ENCODE measurements at places on chromosomes 11 and 22.

GRCh38 chr22:29431986-29432385, 6.4 kb upstream of the RFPL1 start:
- DNase-seq: no peak

- DNase-seq: no peak
These were observed 9.4 kb downstream of the FHIP1B start for GRCh38 chr11:6225024-6225423.

GRCh38 chr11:75740681-75741080, 23.0 kb downstream of the MOGAT2 start:
- no peak for DNase-seq

GRCh38 chr11:70618431-70619101, 220.2 kb downstream of the CTTN start:
- no peak for DNase-seq

- no peak for DNase-seq
These were observed 27.1 kb downstream of the RNF121 start for GRCh38 chr11:71955898-71956456.

DNA sequence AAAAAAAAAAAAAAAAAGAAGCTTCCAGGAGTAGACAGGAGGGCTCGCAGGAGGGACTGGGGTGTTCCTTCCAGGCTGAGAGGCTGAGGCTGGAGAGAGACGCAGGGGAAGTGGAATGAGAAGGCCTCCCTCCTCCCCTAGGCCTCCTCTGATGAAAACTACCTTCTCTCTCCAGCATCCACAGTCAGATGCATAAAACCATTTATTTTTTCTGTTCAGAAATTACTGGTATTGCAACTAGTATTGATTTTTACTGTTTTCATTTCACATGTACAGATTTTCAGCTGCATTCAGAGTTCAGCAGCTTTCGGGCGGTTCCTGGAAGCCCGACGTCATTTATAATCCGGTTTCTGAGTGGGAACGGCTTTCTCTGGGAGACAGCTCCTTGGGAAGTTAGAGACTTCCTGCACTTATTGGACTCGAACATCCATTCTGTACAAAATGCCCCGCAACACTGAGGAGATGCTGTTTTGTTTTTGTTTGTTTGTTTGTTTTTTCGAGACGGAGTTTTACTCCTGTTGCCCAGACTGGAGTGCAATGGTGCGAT, 6.9 kb upstream of the NFAM1 start:
- no peak for DNase-seq

- no peak for DNase-seq
These were observed 57.4 kb upstream of the NUP160 start for GRCh38 chr11:47905358-47906059.

- no peak for DNase-seq
These were observed 558.1 kb downstream of the ETS1 start for GRCh38 chr11:128029219-128029722.

- DNase-seq: no peak
These were observed 171.8 kb downstream of the DSCAML1 start for GRCh38 chr11:117625237-117625636.

- DNase-seq: peak; percentile 20
These were observed 1.5 kb downstream of the IGSF9B start for GRCh38 chr11:133955081-133955891.

DNA sequence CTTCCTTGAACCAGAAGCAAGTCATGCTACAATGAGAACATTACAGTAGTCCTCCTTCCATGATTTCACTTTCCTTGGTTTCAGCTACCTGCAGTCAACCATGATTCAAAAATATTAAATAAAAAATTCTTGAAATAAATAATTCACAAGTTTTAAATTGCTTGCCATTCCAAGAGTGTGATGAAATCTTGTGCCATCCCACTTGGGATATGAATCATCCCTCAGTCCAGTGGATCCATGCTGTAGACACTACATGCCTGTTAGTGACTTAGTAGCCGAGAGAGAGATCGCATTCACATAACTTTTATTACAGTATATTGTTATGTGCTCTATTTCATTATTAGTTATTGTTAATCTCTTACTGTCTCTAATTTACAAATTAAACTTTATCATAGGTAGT, 6.0 kb downstream of the HOATZ start:
- no peak for DNase-seq

- no peak for DNase-seq
These were observed 10.5 kb upstream of the PATL1 start for GRCh38 chr11:59679347-59679746.

DNA sequence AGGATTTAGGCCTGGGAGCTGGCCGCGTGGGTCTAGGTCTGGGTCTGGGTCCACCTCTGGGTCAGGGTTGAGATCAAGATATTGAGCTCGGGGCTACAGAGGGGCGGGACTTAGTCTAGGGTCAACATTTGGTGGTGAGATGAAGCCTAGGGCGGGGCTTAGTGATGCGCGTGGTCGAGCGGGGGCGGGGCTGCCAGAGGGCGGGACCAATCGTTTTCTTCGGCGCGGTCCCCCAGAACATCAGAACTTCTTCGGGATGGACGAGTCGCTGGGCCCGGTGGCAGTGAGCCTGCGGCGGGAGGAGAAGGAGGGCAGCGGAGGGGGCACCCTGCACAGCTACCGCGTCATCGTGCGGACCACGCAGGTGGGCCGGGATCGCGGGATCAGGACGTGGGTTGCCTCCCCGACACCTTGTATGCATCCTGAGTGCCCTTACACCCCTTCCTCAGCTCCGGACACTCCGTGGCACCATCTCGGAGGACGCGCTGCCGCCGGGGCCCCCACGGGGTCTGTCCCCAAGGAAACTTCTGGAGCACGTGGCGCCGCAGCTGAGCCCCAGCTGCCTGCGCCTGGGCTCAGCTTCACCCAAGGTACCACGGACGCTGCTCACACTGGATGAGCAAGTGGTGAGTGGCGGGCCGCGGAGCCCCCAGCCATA, 4.2 kb downstream of the SIPA1 start:
- DNase-seq: no peak

GRCh38 chr22:46116491-46116958, 33.8 kb upstream of the PPARA start:
- peak; percentile 58 for DNase-seq

- DNase-seq: no peak
These were observed 10.0 kb downstream of the RPL3 start for GRCh38 chr22:39309364-39309861.

DNA sequence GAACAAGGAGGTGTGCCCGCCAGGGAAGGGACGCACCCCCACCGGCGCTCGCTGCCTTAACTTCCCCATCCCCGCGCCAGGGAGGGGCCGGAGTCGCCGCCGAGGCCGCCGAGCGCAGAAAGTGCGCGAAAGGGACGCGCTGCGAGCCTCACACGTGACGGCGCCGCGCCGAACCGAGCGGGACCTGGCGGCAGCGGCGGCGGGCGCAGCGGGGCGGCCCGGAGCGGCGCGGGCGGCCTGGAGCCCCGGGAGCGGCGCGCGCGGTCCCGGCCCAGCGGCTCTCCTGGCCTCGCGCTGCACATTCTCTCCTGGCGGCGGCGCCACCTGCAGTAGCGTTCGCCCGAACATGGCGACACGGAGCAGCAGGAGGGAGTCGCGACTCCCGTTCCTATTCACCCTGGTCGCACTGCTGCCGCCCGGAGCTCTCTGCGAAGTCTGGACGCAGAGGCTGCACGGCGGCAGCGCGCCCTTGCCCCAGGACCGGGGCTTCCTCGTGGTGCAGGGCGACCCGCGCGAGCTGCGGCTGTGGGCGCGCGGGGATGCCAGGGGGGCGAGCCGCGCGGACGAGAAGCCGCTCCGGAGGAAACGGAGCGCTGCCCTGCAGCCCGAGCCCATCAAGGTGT, at the start of gene SORL1:
SORL1 (plus strand) TSS at position 329 of the 623 bp plus-strand sequence; CDS start at position 347, 18 bp downstream.
- peak; percentile 54 for DNase-seq

GRCh38 chr11:118436639-118437207, 431 bp downstream of the KMT2A start:
- DNase-seq: peak; percentile 69

DNA sequence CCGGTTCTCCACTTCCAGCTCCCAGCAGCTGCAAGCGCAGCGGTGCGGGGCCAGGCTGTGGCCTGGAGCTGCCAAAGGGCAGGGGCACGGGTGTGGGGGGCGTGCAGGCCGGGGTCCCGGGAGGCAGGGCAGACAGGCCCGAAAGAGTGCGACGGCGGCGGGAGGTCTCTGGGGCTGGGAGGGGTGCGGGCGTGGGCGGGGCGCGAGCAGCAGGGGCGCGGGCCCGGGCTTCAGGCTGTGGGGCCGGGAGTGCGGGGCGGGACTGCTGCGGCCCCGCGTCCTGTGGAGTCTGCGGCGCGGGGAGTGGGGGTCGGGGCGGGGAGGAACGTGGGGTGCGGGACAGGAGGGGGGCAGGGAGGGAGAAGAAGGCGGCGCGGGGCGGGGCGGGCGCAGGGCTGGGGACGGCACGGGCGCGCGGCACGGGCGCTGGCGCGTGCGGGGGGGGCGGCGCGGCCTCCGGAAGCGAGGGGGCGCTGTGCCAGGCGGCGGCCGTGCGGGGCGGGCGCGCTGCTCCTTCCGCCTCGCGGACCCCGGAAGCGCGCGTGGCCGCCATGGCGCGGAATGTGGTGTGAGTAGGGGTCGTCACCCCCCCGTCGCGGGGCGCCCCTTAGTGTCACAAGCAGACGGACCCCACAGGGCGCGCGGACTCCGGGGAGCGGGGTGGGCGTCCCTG, at the start of gene MRPL23:
MRPL23 (plus strand) TSS at position 521 of the 673 bp plus-strand sequence; CDS start at position 552, 31 bp downstream.
- DNase-seq: no peak

DNA sequence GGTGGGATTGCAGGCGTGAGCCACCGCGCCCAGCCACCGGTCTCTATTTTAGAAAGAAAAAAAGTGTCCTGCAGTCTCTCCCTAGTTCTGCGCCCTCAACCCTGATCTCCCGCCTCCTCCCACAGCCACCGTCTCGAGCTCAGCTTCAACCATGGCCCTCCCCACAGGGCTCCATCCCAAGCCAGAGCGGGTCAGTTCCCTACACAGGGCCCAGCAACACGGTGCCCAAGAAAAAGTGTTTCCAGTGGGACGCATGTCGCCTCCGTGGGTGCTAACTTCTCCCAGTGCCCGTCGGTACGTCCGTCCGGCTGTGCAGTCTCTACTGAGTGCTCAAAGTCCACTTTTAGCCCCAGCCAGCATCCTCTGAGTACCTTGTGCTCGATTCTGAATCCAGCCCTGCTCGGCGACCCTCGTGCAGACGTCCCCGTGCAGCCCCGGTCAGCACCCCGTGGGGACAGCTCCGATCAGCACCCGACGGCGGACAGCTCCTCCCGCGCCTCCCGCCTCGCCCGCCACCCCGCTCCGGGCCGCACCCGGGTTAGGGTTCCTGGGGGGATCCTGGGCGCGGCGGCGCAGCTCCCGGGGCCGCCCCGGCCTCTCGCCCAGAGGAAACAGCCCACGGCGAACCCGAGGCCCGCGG, 657 bp upstream of the MAPK8IP2 start:
- peak; percentile 24 for DNase-seq

GRCh38 chr11:108538022-108538424, 39.8 kb upstream of the POGLUT3 start:
- no peak for DNase-seq

- DNase-seq: no peak
These were observed 66.9 kb downstream of the NFAM1 start for GRCh38 chr22:42365111-42365865.

DNA sequence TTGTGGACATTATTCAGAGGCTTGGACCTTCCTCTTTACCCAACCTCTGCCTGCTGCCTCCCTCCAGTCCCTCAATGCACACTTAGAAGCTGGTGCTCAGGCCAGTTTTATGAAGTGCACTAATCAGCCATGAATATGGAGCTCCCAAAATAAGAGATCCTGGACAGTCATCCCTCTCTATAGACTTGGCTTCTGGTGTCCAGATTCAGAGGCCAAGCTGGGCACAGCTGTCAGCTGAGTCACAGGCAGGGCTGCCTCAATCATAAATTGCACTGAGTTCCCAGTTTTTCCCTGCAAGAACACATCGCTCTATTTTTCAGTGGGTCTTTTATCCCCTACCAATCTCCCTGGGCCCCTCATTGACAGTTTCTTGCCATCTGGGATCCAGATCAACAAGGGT, 161.7 kb upstream of the CADM1 start:
- DNase-seq: no peak

DNA sequence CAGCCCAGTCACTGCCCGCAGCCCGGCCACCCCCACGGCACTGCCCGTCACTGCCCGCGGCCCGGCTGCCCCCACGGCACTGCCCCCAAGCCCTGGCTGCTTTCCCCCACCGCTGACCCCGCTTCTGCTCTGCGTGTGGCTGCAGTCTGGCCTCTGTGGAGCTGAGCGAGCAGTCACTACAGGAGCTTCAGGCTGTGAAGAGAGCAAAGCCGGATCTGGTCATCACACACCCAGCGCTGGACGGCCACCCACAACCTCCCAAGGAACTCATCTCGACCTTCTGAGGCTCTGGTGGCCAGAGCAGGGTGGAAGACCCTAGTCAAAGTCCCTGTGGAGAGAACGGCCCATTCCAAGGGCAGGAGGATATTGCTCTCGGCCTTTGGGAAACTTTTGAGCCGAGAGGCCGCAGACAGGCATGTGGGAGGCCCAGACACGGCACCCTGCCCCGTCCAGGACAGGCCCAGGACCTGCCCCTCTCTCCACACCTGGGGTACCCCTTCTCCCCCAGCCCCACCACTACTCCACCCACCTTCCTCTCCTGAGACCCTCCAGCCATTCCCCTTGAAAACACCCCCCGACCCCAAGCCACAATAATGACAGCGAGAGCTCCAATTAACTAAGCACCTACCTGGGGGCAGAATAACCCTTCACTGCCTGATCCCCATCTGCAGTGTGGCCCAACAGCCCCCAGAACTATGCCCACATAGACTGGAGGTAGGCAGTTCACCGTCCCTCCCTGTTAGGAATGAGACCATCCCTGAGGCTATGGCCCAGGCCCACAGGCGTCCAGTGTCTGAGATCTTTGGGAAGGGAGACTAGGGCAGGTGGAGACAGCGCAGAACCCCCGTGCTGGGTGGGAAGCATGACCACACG, 3.7 kb upstream of the PGGHG start:
- no peak for DNase-seq

DNA sequence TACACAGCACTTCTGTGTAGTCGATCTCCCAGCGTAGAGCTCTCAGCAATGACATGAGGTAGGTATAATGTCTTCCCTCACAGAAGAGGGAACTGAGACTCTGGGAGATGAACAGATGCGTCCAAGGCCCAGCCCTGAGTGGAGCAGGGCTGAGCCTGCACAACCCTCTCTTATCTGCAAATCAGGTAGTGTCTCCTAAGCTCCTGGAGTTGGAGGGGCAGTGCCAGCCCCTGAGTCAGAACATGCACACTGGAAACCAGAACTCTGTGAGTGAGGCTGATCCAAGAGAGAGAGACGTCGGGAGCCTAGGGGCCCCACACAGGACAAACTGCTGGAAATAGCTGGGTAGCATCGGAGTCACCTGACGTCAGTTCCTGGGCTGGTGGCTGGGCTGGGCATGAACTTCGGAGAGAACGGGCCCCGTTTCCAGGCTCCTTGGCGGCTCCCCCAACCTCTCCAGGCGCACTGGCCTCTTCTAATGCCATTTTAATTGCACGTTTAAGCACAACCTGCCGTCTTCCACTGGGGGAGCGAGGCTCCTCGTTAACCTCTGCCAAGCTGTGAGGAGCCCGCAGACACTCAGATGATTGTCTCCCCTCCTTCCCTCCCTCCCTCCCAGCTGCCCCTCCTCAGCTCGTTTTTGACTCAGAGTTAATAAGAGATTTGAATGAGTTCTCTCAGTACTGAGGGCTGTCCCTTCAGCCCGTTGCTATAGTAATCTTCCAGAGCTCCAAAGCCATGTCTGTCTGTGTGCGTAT, 191.2 kb upstream of the TBCEL start:
- DNase-seq: no peak

GRCh38 chr11:119739021-119739703, 10.2 kb upstream of the NECTIN1 start:
- no peak for DNase-seq

GRCh38 chr11:22707119-22707899, 40.9 kb downstream of the GAS2 start:
- no peak for DNase-seq
